ENCODE measurements at places on chromosomes 12 and 14. TPM values are rescaled to one million over a fixed set of nuclear protein-coding genes. Genes with fewer than 3 reads are reported as not detected.

DNA sequence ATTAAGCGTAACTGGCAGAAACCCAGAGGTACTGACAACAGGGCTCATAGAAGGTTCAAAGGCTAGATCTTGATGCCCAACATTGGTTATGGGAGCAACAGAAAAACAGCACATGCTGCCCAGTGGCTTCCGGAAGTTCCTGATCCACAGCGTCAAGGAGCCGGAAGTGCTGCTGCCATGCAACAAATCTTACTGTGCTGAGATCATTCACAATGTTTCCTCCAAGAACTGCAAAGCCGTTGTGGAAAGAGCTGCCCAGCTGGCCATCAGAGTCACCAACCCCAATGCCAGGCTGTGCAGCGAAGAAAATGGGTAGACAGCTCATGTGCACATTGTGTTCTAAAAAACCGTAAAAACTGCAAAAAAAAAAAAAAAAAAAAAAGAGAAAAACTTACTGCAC, 192.3 kb downstream of the MON2 start:
- no peak for DNase-seq

- no peak for DNase-seq
Observed at GRCh38 chr12:58358369-58358768, 417.0 kb downstream of the ATP23 start.

DNA sequence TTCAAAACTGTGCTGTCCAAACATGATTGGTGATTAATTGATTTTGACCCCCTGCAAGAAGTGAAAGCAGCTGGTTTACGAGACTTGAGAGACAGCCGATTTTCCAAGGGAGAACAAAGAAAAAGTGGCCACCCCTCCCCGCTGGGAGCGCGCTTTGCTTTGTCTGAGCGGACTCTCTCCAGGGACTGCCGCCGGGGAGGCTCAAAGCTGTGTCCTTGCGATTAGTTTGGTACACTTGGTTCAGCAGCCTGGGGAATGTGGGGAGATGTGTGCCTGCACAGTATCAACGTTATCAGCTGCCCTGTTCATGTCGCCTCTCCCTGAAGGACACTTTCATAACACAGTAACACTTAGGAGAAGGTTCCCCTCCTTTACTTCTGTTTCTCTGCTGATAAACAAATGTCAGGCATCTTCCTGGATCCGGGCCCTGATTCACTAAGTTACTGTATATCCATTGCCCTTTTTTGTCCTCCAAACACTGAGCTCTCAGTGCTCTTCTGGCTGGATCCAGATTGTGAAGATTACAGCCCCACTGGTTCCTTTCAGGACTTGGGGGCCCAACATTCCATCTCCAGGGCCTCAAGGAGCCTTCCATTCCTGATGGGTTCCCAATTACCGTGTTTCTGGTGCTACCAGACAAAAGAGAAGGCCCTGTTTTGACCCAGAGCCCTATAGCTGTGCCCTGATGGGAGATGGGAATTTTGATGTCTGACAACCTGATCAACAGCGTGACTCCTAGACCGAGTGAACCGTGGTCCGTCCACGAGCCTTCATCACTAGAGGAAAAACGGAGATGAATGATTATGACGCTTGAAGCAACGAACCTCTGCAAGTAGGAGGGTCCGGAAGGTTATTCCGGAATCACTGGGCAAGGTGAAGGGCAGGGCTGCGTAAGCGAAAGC, 31.7 kb upstream of the TUBA1C start:
- peak; percentile 64 for DNase-seq

DNA sequence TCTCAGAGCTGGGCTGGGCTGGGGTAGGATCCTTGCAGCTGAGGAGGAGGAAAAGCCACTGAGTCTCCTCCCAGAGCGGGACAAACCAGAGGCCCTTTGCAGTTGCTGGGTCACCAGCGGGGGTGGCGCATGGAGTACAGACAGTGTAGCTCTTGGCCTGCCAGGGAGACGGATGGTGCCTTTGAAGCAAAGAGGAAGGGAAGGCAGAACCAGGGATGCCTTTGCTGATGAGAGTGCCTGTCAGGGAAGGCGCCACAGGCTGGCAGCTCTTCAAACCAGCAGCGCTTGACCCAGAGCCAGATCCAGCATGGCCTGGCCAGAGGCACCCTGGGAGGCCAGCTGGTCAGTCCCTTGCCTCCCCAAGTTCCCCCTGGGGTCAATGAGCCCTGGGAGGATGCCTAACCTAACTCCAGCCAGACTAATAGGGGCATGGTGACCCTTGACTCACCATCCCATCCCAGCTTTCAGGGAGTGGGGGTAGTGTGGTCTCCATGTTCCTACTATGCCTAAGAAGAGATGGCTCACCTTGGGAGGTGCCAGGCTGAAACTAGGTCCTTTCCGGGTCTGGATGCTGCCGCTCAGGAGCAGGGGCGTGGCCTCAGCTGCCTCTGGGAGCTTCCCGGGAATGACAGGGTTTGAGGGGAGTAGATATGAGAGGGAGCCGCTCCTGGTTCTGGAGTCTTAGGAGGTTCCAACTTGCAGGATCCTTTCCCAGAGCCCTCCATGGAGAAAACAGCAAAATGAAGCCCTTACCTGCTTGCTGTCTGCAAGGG, 19.8 kb downstream of the VASH1 start:
- peak; percentile 63 for DNase-seq

DNA sequence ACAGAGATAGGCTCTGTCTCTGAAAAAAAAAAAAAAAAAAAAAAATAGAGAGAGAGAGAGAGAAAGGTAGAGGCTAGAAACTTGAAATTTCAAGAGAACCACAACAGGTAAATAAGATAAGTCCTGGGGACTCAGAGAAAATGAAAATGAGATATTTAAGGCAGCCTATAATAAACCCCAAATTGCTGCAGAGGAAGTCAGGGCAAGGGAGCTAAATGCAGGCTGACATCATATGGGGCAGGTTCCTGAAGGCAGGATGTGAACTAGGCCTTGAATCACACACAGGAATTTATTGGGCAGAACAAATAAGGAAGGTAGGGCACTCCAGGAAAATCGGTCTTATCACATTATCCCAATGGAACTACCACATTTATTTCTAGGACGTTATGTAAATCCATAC, 54.9 kb upstream of the NUDT4 start:
- no peak for DNase-seq

DNA sequence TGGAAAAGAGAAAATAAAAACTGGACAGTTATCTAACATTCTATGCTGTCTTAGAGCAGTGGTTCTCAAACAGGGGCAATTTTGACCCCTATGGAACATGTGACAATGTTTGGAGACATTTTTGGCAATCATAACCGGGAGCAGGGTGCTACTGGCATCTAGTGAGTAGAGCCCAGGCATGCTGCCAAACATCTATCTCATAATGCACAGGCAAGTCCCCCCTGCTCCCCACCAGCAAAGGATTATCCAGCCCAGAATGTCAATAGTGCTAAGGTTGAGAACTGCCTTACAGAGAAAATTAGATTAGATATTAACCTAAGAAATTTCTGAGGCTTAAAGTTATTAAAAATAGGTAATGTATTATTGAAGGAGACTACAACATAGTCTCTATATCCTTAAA, 22.9 kb upstream of the CATSPERB start:
- no peak for DNase-seq

- peak; percentile 80 for DNase-seq
Observed at GRCh38 chr14:91303091-91303923, 58.8 kb upstream of the GPR68 start.

GRCh38 chr14:92668276-92668973, 80.0 kb downstream of the LGMN start:
- DNase-seq, result no peak

DNA sequence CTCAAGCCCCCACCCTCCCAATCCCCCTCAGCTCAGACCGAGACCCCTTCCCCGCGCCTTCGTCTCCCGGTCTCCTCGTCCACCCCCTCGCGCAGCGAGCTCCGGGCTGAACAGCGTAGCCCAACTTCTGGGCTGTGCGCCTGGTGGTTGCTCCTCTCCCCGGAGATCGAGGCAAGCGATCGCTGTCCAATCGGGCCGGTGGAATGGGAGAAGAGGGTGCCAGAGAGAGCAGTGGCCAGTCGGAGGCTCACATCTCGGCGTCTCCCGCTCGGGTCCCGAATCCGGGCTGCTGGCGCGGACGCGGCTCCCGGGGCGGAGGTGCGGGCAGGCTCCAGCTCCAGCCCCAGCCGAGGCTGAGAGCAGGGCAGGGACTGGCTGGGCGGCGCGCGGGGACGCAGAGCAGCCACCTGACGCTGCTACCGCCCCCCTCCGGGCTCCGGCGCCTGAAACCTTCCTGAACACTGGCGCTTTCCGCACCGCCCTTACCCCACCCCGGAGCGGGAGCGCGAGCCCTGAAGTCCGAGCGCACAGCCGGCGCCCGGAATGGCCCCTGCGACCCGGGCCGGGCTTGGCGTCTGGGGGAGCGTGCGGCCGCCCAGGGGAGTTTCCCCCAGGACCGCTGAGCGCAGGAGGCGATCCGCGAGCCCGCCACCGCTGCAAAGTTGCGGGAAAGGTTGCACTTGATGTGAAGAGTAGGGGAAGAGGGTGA, 508 bp upstream of the KCNH5 start:
- peak; percentile 84 for DNase-seq

DNA sequence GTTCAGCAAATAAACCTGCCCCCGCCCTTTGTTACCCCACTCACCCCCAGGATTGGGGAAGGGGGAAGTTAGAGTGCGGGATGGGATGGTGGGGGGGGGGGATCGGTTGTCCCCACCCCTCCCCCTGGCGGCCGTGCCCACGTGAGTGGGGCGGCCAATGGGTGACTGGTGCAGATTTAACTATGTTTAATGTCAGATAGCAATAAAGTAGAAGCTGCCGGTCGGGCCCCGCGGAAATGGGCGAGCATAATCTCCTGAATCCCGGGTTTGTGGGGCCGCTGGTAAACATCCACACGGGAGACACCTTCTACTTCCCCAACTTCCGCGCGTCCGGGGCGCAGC, at the start of gene HOXC12:
HOXC12 (plus strand) TSS at position 210 of the 342 bp plus-strand sequence; CDS start at position 237, 27 bp downstream.
- DNase-seq, result peak; percentile 56

The AQP2 gene
- not detected for polyA plus RNA-seq

The L2HGDH gene
- polyA plus RNA-seq, result 8.4 TPM

The DLGAP5 gene
- 6.2 TPM for polyA plus RNA-seq

The REP15 gene
- 0.84 TPM for polyA plus RNA-seq

All from SK-N-SH (cell line).